ENCODE measurements at places on chromosomes 7 and 10.

DNA sequence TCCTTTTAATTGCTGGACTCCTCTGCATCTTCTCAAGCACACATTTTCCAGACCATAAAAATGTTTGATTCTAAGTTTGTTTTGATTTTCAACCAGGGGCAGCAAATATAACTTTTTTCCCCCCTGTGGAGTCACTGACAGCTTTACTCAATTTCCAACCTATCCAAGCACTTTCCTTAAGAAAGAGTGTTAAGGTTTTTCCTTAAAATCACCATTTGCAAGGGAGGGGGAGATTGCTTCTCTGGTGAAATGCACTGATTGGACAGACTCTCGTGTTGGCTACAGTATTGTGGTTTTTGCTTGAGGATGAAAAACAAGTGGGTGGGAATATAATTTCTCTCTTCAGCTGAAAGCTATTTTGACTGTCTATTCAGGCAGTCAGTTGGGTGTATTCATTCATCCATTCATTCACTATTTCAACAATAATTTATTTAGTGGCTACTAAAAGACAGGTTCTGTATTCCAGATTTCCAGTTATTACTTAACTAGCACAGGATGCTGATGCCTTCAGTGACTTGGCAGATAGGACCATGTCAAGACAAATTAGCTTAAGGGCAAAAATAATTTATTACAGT, 146.3 kb downstream of the BAMBI start:
- DNase-seq = no peak

DNA sequence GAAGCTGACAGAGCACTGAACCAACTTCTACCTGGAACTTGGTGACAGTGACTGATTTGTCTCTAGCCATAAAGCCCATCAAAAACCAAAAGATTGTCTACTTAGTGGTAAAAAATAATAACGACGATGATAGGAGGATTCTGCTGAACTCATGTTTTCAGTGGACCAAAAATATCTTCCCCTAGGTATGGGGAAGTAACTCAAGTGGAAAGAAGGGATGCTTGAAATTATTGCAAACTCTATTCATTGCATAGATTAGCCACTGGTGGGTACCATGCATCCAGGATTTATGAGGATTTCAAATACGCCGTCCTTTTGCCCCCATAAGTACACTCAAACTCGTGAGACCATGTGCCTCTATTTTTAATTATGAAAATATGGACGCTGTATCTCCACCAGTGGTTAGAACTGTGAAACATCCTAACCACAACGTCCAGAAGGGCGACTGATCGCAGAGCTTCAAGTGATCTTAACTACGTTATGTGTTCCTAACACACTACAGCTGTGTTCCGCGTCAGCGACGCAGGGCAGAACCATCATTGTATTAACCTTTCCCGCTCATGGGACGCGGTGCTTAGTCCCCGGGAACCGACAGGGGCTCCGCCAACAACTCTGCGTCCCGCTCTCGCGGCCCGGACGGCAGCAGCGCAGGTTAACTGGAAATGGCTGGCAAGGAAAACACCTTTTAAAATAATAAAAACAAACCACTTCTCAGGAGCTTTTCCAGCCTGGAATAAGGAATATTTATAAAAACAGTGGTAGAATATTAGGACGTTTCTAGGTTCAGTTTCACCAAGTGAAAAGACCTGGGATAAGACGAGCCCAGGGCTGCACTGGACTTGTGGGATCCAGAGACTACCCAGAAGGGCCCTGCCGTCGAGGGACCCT, 776 bp downstream of the PEX1 start:
- peak; percentile 23 for DNase-seq

- no peak for DNase-seq
Observed at GRCh38 chr7:145478541-145478940, 638.1 kb upstream of the CNTNAP2 start.

DNA sequence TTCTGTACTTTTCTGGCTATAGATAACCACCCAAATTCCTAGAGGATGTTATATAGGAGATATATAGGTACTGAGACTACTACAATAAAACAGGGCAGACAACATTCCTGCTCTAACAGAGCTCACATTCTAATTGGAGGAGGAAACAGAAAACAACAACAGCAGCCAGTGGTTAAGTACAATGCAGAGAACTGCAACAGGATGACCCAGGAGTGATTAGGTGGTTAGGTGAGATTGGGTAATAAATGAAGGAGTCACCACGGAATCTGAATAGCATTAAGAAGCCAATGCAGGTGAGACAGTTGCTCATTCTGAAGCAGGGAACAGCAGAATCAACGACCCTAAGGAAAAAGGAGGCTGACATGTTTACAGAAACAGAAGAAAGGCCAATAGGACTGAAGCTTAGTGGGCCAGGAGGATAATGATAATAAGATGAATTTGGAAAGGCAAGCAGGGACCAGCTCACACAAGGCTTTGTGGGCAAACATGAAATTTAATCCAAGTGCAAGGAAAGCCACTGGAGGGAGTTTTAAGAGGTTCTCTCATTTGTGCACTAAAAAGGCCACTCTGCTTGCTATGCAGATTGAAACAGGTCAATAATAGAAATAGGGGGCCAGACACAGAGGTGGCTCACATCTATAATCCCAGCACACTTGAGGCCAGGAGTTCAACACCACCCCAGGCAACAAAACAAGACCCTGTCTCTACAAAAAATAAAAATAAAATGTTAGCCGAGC, 16.9 kb upstream of the REEP3 start:
- DNase-seq = no peak

GRCh38 chr10:119253433-119254174, 46.2 kb downstream of the GRK5 start:
- DNase-seq = no peak

DNA sequence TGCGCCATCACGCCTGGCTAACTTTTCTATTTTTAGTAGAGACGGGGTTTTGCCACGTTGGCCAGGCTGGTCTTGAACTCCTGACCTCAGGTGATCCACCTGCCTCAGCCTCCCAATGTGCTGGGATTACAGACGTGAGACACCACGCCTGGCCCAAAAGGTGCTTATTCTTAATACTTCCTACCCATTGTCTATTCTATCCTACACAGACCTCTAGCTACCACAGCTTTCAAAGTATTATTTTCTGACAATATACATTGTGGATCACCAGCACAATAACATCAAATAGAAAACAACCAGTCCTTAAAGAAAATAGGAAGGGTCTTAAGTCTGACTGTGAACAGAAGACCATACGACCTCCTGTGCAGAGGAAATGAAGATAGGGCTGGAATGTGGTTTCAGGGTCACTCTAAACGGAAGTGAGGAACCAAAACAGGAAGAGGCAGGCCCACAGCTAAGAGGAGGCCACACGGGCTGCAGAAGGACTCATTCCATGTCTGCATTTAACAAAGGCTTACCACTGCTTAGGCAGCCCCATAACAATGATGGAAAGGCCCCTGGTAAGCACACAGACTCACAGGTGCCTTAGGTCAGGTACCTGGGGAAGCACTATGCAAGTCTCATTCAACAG, 115.2 kb downstream of the ZFAND4 start:
- no peak for DNase-seq

DNA sequence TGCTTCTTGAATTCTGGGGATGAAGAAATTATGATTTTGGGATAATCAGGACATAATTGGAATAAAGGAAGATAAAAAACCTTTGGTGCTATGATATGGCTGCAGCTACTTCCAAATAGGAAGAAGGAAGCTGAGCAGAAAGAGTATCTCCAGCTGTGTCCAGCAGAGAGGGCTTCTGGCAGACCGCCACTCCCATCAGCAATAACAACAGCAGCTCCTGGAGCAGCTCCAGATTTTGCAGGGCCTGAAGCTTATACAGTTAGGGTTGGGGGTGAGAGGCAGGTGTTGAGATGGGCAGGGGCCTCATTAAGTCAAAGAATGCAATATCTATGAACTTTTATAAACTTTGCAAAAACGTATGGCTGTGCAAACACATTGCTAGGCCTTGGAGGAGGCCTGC, 62.3 kb downstream of the C10orf120 start:
- DNase-seq = no peak

DNA sequence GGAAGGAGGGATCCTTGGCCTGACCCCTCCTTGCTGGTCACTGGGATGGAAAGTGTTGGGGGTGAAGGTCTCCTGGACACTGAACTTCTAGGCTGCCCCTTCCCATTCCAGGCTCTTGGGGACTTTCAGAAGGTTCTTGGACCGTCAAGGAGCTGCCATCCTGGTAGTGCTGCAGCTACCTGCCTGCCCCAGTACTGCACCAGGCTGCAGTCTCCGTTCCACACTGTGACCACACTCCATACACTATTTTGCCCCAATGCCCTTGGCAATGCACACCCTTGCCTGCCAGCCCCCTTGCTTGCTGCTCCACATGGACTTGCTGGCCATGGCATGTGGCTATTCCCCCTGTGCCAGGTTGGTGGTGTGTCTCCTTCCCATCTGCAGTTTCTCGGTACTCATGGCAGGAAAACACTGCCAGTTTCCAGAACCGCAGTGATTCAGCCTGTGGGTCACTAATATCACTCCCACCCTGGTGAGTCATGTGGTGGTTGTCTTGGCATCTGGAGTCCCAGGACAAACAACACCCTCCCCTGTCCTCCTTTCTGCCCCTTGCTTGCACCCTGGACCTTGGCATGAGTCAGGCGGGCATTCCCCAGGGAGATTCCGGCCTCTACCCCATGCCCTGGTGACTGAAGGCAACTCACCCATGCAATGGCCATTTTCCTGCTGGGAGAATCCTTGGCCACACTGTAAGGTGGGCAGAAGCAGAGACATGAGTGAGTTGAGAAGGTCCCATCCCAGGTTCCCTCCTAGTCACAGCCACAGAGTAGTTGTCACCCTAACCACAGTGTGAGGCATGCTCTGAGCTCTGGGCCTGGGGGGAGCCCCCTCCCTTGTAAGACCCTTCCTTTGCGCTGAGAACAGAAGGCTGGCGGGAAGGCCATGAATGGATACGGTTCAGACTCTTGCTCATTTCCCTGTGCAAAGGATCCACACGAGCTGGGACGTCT, 32.8 kb downstream of the GOLGA7B start:
- DNase-seq = no peak
